Tracheal epithelial cell (primary cell): ENCODE measurements at places on chromosomes 1 and 21. TPM values are rescaled to one million over a fixed set of nuclear protein-coding genes. Genes with fewer than 3 reads are reported as not detected.

UBIAD1 gene
- total RNA-seq: 7.0 and 7.2 TPM in 2 replicates

CELA2A gene
- total RNA-seq: not detected in 2 replicates

LRRN2 gene
- not detected in 2 replicates for total RNA-seq

RHCE gene
- total RNA-seq: 0.48 and 3.6 TPM in 2 replicates

AMY1C gene
- total RNA-seq: not detected in 2 replicates

BLACAT1 gene
- total RNA-seq: 0.24 and 0.85 TPM in 2 replicates
